Adrenal gland (tissue), 19 donors: ENCODE measurements at places on chromosomes 7 and 10. TPM values are rescaled to one million over a fixed set of nuclear protein-coding genes. Genes with fewer than 3 reads are reported as not detected.

DNA sequence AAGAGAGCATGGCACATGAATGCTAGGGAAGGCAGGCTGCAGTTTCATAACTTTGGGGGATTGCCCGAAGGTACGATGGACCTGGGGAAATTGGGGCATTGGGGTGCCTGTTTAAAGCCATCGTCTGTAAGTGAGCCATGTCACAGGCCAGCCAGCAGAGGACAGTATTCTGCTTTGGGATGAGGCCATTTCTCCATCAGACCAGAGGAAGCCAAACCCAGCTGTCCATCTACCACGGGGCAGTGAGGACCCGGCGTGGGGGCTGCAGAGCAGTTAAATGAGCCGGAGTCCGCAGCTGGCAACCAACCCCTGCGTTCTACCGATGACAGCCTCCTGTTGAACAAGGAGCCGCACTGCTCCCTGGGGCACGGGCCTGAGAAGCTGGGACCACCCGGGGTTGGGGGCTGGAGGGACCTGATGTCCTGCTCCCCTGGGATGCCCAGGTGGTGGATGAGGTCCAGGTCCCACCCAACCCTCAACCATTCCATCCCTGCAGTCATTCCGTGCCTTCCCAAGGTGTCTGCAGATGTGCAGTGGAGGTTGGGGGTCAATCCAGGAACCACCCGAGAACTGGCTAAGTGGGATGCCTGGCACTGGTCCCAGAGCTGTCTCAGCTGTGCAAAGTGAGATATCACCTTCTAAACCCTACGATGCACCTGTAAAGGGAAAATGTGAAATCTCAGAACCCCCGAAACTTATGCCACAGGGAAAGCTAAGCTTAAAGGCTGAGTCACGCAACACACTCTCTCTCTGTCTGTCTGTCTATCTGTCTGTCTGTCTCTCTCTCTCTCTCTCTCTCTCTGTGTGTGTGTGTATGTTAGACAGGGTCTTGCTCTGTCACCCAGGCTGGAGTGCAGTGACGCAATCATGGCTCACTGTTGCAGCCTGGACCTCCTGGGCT lies 12.1 kb upstream of the RHBDD2 start:
- H3K27me3 ChIP-seq = no peaks in the 10 kb centered on the region
- peak overlapping the region; percentile 28 for H3K27ac ChIP-seq
- peak; percentile 88 for DNase-seq
- no peak overlapping the region for H3K4me3 ChIP-seq
- no peaks in the 10 kb centered on the region for H3K36me3 ChIP-seq

Gene LIPJ
- total RNA-seq = not detected

- H3K27ac ChIP-seq = no peak overlapping the region
- H3K4me1 ChIP-seq = no peaks in the 10 kb centered on the region
- DNase-seq = no peak
- no peak overlapping the region for H3K4me3 ChIP-seq
- H3K36me3 ChIP-seq = no peaks in the 10 kb centered on the region
Observed at GRCh38 chr10:31646519-31646918, 282.1 kb downstream of the ARHGAP12 start.

DNA sequence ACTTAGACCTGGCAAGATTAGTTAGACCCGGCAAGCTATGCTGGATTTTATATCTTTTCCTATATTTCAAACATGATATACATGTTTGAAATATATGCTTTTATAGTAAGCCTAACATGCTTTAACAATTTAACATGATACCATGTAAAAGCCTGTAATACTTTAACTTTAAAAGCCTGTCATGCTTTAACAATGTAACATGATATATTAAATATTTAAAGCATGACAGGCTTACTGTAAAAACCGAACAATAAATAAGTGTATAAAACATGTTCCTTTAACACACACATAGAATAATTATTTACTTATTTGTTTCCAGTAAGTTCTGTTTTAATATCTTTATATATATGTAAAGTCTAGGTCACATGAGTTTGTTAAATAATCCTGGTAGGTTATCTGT lies 65.4 kb downstream of the SLC25A40 start:
- DNase-seq = no peak
- no peaks in the 10 kb centered on the region for H3K27me3 ChIP-seq
- no peaks in the 10 kb centered on the region for H3K4me1 ChIP-seq
- H3K4me3 ChIP-seq = no peak overlapping the region
- H3K27ac ChIP-seq = no peak overlapping the region

- DNase-seq = no peak
- H3K27ac ChIP-seq = no peak overlapping the region
- H3K36me3 ChIP-seq = no peaks in the 10 kb centered on the region
- no peak overlapping the region for H3K4me3 ChIP-seq
- H3K4me1 ChIP-seq = no peaks in the 10 kb centered on the region
- no peaks in the 10 kb centered on the region for H3K27me3 ChIP-seq
Observed at GRCh38 chr10:20327954-20328353, 511.7 kb downstream of the PLXDC2 start.

- H3K4me1 ChIP-seq = peaks cover 16% of the 10 kb centered on the region
- H3K4me3 ChIP-seq = no peak overlapping the region
- no peaks in the 10 kb centered on the region for H3K36me3 ChIP-seq
- no peak overlapping the region for H3K27ac ChIP-seq
- no peak for DNase-seq
Observed at GRCh38 chr7:77328669-77329068, 87.5 kb downstream of the GSAP start.

- peak; percentile 40 for DNase-seq
- no peaks in the 10 kb centered on the region for H3K27me3 ChIP-seq
- H3K27ac ChIP-seq = no peak overlapping the region
- no peak overlapping the region for H3K4me3 ChIP-seq
- H3K4me1 ChIP-seq = no peaks in the 10 kb centered on the region
Observed at GRCh38 chr10:12358863-12359564, 9.7 kb downstream of the CAMK1D start.

- no peaks in the 10 kb centered on the region for H3K36me3 ChIP-seq
- H3K4me1 ChIP-seq = no peaks in the 10 kb centered on the region
- no peak overlapping the region for H3K4me3 ChIP-seq
- no peaks in the 10 kb centered on the region for H3K27me3 ChIP-seq
- no peak for DNase-seq
- no peak overlapping the region for H3K27ac ChIP-seq
Observed at GRCh38 chr10:89744026-89744425, 42.6 kb downstream of the KIF20B start.

GRCh38 chr7:68245688-68246087 lies 1249.1 kb downstream of the TYW1 start:
- no peak overlapping the region for H3K27ac ChIP-seq
- no peaks in the 10 kb centered on the region for H3K4me1 ChIP-seq
- no peak overlapping the region for H3K4me3 ChIP-seq

Gene PNLIP
- 1.1 TPM for total RNA-seq

Gene NUTM2A
- total RNA-seq = 0.54 TPM

DNA sequence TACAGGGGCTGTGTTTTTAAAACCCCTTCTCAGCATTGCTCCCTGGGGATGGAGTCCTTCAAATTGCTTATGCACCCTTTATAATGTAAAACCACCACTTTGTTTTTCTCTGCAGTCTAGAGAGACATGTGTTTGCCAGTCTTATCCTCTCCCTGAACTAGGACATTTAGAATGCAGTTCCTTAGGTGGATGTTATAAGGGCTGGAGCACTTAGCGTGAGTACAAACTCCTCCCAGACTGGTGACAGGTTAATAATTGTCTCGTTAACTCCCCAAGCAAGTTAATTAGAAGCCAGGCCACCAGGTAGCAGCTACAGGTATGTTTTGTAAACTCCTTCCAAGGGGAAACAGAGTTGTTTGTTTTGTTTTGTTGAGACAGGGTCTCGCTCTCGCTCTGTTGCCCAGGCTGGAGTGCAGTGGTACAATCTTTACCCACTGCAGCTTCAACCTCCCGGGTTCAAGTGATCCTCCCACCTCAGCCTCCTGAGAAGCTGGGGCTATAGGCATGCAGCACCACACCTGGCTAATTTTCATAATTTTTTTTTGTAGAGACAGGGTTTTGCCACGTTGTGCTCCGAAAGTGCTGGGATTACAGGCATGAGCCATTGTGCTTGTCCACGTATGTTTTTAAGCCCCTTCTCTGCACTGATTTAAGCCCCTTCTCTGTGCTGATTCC lies 100.2 kb downstream of the FAM107B start:
- H3K27ac ChIP-seq = no peak overlapping the region
- DNase-seq = no peak
- no peaks in the 10 kb centered on the region for H3K27me3 ChIP-seq

Gene HOXA3
- total RNA-seq = 3.9 TPM

Gene PLEKHS1
- not detected for total RNA-seq

GRCh38 chr10:8325024-8325980 lies 270.8 kb downstream of the GATA3 start:
- H3K27me3 ChIP-seq = no peaks in the 10 kb centered on the region
- H3K36me3 ChIP-seq = no peaks in the 10 kb centered on the region
- H3K4me3 ChIP-seq = no peak overlapping the region
- DNase-seq = no peak
- no peaks in the 10 kb centered on the region for H3K4me1 ChIP-seq
- H3K27ac ChIP-seq = no peak overlapping the region

Gene LRRC17
- total RNA-seq = 3.4 TPM

Gene CTNNA3
- 0.47 TPM for total RNA-seq

DNA sequence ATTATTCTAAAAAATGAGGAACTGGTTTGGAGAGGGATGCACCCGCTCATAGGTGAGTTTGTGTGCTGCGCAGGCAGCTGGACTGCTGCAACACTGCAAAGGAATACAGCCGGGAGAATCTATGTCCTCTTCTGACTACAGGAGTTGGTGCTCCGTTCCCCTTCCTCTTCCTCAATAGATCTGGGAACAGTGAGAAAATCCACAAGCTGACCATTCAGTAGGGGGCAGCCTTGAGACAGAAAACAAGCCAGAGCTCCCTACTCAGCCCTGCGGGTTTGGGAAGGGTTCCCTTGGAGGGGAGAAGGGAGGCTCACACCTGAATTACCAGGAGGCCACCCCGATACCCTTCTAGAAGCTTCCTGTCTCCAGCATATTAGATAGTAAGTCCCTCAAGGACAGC lies 87.3 kb upstream of the FOXI2 start:
- H3K27ac ChIP-seq = no peak overlapping the region
- no peaks in the 10 kb centered on the region for H3K4me1 ChIP-seq
- DNase-seq = no peak
- H3K36me3 ChIP-seq = no peaks in the 10 kb centered on the region
